Calu3 (cell line): ENCODE measurements at places on chromosomes 11 and 22. TPM values are rescaled to one million over a fixed set of nuclear protein-coding genes. Genes with fewer than 3 reads are reported as not detected.

CDHR5 gene
- 5.0 and 7.6 TPM in 2 replicates for total RNA-seq

PATE2 gene
- total RNA-seq = not detected in 2 replicates

DNA sequence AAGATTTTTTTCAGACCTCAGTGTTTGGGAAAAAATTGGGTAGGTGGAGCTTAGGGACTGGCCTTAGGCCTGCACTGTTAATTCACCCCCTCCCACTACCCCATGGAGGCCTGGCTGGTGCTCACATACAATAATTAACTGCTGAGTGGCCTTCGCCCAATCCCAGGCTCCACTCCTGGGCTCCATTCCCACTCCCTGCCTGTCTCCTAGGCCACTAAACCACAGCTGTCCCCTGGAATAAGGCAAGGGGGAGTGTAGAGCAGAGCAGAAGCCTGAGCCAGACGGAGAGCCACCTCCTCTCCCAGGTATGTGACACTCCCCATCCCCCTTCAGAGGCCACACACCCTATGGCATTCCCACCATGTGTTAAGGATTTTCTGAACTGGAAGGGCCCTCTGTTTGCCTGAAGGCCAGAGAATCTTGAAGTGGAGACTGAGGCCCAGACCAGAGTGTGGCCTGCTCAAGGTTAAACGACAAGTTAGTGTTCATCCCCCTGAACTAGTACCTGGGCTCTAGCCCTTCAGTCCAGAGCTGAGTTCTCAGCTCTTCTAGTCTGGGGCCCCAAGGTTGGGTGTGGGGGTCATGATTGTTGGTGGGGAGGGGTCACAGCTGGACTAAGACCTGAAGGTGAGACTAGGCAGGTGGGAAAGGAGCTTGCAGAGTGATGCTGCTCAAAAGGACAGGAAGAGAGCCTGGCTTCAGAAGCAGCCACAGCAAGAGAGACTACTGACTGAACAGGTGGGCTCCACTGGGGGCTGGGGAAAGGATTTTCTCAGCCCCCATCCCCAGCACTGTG is 2.3 kb upstream of the FOLR1 start:
- H3K36me3 ChIP-seq = no peaks in the 10 kb centered on the region
- H3K4me3 ChIP-seq = no peak overlapping the region
- peaks cover 9% of the 10 kb centered on the region for H3K4me1 ChIP-seq
- DNase-seq = no peak
- no peaks in the 10 kb centered on the region for H3K27me3 ChIP-seq

DNA sequence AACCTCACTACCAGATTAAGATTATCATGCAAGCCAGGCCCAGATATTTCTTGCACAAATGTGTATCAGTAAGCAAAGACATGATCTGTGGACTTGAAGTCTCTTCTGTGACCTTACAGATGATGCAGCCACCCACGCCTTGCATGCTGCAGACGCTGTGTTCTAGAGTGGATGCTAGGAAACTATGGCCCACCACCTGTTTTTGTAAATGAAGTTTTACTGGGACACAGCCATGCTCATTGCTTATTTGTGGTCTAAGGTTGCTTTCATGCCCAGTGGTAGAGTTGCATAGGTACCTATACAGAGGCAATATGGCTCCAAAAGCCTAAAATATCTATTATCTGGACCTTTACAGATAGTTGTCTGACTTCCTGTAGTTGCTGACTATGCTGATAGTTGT is 47.5 kb upstream of the SORL1-AS1 start:
- H3K4me1 ChIP-seq = no peaks in the 10 kb centered on the region
- H3K36me3 ChIP-seq = no peaks in the 10 kb centered on the region
- no peaks in the 10 kb centered on the region for H3K27me3 ChIP-seq
- H3K27ac ChIP-seq = no peak overlapping the region

GRCh38 chr11:96109331-96110030 is 185.6 kb upstream of the MTMR2 start:
- peaks cover 14% of the 10 kb centered on the region for H3K4me1 ChIP-seq
- no peak for DNase-seq
- H3K4me3 ChIP-seq = no peak overlapping the region
- H3K36me3 ChIP-seq = no peaks in the 10 kb centered on the region
- no peak overlapping the region for H3K27ac ChIP-seq

- peak overlapping the region; percentile 50 for H3K4me3 ChIP-seq
- H3K36me3 ChIP-seq = peaks cover 13% of the 10 kb centered on the region
- no peaks in the 10 kb centered on the region for H3K27me3 ChIP-seq
- no peak for DNase-seq
- H3K27ac ChIP-seq = peak overlapping the region; percentile 88
Observed at GRCh38 chr11:76768909-76769560, 14.1 kb upstream of the TSKU start.

GRCh38 chr22:25139062-25139461 is 60.6 kb upstream of the CRYBB3 start:
- no peak overlapping the region for H3K4me3 ChIP-seq
- H3K36me3 ChIP-seq = peaks cover 9% of the 10 kb centered on the region
- H3K27me3 ChIP-seq = no peaks in the 10 kb centered on the region
- H3K27ac ChIP-seq = no peak overlapping the region
- no peak for DNase-seq

GRCh38 chr11:116911976-116912734 is 74.7 kb upstream of the APOA1 start:
- no peaks in the 10 kb centered on the region for H3K4me1 ChIP-seq
- no peak overlapping the region for H3K4me3 ChIP-seq
- DNase-seq = no peak
- no peak overlapping the region for H3K27ac ChIP-seq

GRCh38 chr22:24107661-24108060 is 73.6 kb upstream of the SUSD2 start:
- no peak for DNase-seq
- H3K4me1 ChIP-seq = no peaks in the 10 kb centered on the region
- no peak overlapping the region for H3K27ac ChIP-seq
- H3K27me3 ChIP-seq = no peaks in the 10 kb centered on the region
- peaks cover 14% of the 10 kb centered on the region for H3K36me3 ChIP-seq
